Activated naive CD4-positive, alpha-beta T cell treated with anti-CD3 and anti-CD28 coated beads for 36 hours (primary cell): ENCODE measurements at places on chromosomes 7 and 10.

DNA sequence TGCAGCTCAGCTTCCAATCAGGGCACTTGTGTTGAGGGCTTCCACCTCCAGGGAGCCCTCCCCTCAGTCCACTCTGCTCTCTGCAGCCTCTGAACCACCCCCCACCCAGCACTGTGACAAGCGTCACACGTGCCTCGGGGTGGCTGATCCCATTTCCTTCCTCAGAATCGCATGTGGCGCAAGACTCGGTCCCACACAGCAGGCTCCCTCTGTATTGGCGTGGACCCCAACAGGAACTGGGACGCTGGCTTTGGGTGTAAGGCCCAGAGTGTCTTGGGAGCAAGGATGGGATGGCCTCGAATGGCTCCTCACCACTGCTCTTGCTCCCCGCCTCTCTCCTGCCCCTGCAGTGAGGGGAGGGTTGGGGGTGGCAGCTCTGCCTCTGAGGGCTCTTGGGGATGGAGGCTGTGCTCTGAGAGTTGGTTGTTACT is 4.1 kb downstream of the CPA1 start:
- no peak for DNase-seq

DNA sequence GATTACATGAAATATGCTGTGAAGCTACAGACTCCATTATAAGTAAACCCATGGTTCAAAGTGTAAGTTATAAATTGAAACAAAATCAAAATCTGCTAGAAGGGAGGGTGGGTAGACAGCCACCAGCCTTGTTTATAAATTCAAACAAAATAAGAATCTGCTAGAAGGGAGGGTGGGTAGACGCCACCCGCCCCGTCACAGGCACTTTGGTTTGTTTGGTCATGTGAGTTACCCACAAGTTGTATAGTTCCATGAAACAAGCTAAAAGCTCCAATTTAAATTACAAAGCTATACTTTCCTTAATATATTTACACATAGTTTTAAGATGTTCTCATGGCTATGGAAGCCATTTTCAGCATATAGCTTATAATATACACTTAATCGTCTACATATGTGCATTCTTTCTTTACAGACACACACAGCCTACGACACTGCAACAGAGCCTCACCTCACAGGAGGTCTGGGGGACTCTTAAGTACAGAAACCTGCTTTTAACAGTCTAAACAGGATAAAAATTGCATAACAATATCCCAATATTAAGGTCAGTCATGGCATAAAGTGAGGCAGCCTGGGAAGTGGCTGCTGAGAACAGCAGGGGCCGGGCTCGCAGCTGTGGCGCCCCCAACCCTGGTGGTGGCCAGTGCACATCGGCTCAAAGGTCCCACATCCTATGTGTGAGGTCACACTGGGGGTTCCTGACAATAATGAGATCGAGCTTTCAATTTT is 28.1 kb upstream of the NCAPG2 start:
- DNase-seq = no peak

DNA sequence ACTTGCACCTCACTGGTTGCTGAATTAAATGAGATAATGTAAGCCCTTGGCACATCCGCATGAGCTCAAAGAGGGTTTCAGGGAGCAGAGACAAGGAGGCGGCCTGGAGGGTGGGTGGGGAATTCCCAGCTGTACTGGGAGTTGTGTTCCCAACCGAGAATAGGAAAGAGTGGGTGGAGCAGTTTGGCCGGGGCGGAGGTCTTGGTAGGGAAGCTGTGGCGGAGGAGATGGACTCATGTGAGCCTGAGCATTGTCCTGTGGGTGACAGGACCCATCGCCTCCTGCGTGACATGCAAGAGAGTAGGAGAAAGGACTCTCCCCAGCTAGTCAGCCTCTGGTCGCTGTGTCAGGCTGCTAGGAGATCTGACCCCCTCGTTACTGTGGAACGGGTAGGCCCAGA is 41.0 kb upstream of the SAMD8 start:
- DNase-seq = no peak

DNA sequence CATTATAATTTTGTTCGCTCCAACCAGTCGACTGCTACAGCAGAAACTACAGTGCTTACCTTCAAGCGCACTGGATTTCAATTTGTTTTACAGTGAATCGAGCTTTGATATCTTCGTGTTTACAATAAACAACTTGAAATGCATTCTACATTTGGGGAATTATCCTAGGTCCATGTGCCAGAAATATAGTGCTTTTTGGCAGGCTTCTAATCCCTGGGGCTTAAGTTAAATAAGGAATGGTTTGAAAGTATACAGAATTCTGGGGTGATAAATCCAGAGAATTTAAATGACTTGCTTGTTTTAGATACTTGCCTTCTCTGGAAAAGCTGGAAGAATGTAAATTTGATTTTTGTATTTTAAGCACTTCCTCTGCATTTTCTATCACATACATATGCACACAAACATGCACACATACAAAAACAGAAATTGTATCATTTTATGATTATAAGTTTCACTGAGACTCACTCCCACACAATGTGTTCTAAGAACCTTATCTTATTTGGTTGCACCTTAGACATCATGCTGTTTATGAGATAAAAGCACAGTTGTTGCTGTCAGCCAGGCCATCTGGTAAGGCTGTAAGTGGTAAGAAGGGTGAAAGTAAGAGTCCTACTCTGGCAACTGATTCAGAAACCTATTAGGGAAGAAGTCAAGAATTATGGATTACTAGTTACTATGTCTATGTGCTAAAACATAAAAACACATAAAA is 347.2 kb upstream of the KCND2 start:
- no peak for DNase-seq
